ENCODE measurements at places on chromosomes 12 and 14.

- DNase-seq: no peak
These were observed 425.7 kb upstream of the PRICKLE1 start for GRCh38 chr12:43015090-43015737.

- no peak for DNase-seq
These were observed 88.3 kb downstream of the STON2 start for GRCh38 chr14:81311778-81312177.

- no peak for DNase-seq
These were observed 6.0 kb downstream of the HEATR5A start for GRCh38 chr14:31414190-31414833.

GRCh38 chr12:107242189-107242588 lies 148.8 kb upstream of the CRY1 start:
- no peak for DNase-seq

- DNase-seq: no peak
These were observed 201.1 kb upstream of the RGS6 start for GRCh38 chr14:71731096-71731495.

DNA sequence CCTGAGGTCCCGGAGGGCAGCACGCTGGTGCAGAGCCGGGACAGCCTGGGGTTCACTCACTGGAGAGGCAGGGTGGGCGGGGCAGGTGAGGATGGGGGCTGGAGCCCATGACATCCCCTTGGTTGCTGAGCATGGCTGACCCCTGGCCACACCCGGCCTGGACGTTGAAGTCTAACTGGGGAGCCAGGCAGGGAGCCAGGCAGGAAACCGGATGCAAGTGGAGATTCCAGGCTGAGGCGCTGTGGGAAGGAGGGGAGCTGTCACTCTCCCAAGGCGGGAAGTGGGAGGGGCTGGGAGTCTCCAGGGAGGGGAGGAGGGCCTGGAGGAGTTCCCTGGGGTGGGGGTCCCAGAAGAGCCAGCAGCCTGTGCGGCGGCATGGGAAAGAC lies 7.7 kb upstream of the INF2 start:
- DNase-seq: no peak

Measured in stimulated activated CD4-positive, alpha-beta T cell treated with anti-CD3 and anti-CD28 coated beads, Interleukin-1b, Interleukin-23, amount 100 ng/mL, for 1 hour (primary cell).